CD4-positive, alpha-beta T cell (primary cell): ENCODE measurements at places on chromosomes 5 and 9.

DNA sequence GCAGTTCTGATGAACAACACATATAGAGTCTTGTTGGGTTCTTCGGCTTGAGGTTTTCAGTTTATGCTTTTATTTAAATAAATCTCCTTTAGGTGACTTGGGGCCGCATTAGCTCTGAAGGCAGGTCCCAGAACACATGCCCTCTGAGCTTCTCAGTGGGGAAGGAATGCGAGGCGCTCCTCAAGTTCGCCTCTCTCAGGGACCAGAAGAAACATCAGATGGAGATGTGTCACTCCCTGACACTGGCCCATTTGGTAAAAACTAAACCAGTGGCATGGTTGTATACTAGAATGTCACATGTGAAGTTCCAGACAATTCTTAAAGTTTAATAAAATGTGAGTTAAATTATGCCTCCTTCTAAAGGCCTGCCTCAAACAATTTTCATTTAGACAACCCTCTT is 1.9 kb downstream of the MACROH2A1 start:
- peaks cover 62% of the 10 kb centered on the region for H3K4me1 ChIP-seq
- H3K27ac ChIP-seq, result no peak overlapping the region
- H3K36me3 ChIP-seq, result peaks cover 12% of the 10 kb centered on the region
- no peaks in the 10 kb centered on the region for H3K27me3 ChIP-seq

DNA sequence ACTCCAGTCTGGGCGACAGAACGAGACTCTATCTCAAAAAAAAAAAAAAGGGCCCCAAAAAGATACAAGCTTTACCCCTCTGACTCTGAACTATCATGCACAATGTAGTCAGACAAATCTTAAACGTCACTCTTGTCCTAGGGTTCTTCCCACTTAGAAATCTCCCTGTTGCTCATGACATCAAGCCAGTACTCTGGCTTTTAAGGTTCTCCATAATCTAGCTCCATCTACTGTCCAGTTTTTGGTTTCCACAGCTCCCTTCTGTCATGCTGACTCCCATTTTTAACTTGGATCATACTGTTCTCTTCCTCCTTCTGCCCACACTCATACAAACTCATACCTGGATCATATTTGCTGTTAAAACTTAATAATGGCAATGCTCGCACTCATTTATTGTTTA is 156.7 kb upstream of the TLX3 start:
- no peak overlapping the region for H3K27ac ChIP-seq
- no peaks in the 10 kb centered on the region for H3K27me3 ChIP-seq
- H3K4me3 ChIP-seq, result no peak overlapping the region
- H3K4me1 ChIP-seq, result no peaks in the 10 kb centered on the region
- no peaks in the 10 kb centered on the region for H3K36me3 ChIP-seq
- no peak for DNase-seq

DNA sequence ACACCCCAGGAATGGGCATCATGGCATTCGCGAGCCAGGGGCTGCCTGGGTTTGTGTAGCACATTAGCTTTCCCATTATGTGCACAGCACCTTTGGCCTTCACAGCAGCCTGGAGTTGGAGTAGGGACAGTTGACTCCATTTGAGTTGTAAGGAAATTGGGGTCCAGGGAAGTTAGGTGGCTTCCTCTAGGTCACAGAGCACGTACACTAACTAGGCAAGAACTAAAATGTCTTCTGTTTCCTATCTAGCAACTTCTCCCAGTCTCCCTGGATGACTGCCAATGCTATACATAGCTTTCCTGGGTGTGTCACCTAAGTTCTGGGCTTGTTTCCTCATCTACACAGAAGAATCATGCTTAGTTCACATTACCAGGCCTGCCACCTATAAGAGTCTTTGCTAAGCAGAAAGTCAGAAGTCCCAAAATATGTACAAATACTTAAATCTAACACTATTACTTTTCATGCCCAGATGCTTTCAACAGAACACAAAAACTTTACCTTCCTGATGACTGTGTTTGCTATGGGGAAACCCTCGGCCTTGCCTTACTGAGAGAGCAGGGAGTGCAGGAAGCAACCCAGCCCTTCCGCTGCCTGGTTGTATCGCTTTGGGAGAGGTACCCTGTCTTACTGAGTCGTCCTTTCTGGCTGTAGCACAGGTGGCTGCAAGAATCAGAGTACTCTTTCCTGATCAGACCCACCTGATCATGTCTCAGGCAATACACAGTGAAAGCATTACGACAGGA is 12.0 kb downstream of the MACROH2A1 start:
- peaks cover 85% of the 10 kb centered on the region for H3K36me3 ChIP-seq
- no peak overlapping the region for H3K4me3 ChIP-seq
- H3K27me3 ChIP-seq, result no peaks in the 10 kb centered on the region
- peaks cover 55% of the 10 kb centered on the region for H3K4me1 ChIP-seq

DNA sequence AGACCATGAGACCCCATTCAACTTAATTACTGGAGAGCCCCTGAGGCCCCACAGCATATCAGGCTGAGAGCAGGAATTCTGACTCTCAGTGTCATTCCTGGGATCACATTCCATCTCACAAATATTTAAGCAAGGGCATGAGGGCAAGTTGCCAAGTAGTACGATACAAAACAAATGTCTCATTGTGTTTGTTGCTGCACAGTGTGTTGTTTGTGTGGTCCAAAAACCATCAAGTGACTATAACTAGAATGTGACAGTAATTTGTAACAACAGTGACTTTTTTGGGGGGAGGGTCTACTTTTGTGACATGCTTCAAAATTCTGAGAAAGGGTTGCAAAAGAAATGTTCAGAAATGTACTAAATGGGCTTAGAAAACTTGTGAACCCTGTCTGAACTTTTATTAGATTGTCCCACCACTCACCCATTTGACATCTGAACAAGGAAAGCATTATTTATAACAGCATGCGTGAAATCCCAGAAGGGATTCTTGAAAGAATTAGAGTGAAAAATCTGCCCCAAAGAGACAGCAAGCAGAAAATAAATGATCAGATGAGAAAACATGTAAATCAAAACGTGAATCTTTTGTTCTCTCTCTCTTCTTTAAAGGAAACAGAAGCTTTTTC is 347.0 kb downstream of the NTRK2 start:
- no peaks in the 10 kb centered on the region for H3K27me3 ChIP-seq
- no peaks in the 10 kb centered on the region for H3K4me1 ChIP-seq
- no peak overlapping the region for H3K4me3 ChIP-seq
- no peak overlapping the region for H3K27ac ChIP-seq
